ENCODE measurements at places on chromosomes 6 and 20.
A peak's percentile ranks its signal among the peaks of the same experiment; 100 is the strongest.

- DNase-seq: no peak
Observed at GRCh38 chr6:157108923-157109322, 214.4 kb downstream of the TMEM242 start.

GRCh38 chr6:30747902-30748769, 3.8 kb upstream of the IER3 start:
- DNase-seq: no peak

- no peak for DNase-seq
Observed at GRCh38 chr6:56637640-56638039, 5.0 kb downstream of the DST start.

GRCh38 chr20:53943522-53944291, 126.7 kb downstream of the BCAS1 start:
- no peak for DNase-seq

GRCh38 chr6:105121981-105122380, 57.8 kb downstream of the POPDC3 start:
- no peak for DNase-seq

DNA sequence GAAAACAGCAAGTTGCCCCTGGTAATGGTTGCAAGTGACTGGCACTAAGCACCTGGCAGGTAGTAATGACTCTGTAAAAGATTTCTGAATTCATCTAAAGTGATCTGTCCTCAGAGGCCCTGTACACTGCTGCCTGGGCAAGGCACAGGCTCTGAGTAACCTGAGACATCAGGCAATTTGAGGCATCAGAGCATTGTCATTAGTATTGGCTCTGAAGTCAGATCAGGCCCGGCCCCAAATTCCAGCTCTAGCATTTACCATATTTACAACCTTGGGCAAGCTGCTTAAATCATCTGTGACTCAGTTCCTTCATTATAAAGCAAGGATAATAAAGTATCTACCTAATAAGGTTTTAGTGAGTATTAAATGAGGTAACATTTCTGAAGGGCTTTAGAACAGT, 17.3 kb upstream of the TENT5A start:
- no peak for DNase-seq

GRCh38 chr6:141403103-141403502, 729.6 kb upstream of the GJE1 start:
- no peak for DNase-seq

GRCh38 chr20:43571771-43572170, 12.9 kb downstream of the SGK2 start:
- DNase-seq: no peak

DNA sequence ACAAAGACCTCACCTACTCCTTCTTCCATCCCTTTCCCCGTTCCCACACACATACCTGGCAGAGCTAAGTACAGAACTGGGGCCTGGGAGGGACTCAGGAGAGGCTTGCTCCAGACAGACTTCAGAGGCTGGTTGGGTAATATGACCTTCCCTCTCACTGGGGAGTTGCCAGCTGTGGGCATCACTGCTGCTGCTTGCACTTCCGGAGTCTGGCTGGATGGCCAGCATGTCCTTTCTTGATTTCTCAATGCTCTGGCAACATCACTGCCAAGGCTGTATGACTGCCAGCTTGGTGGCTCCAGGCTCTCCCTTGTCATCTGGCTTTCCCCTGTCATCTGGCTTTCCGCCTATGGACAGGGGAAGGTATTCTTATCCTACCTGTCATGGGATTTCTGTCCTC, 47.8 kb downstream of the CDH22 start:
- no peak for DNase-seq

DNA sequence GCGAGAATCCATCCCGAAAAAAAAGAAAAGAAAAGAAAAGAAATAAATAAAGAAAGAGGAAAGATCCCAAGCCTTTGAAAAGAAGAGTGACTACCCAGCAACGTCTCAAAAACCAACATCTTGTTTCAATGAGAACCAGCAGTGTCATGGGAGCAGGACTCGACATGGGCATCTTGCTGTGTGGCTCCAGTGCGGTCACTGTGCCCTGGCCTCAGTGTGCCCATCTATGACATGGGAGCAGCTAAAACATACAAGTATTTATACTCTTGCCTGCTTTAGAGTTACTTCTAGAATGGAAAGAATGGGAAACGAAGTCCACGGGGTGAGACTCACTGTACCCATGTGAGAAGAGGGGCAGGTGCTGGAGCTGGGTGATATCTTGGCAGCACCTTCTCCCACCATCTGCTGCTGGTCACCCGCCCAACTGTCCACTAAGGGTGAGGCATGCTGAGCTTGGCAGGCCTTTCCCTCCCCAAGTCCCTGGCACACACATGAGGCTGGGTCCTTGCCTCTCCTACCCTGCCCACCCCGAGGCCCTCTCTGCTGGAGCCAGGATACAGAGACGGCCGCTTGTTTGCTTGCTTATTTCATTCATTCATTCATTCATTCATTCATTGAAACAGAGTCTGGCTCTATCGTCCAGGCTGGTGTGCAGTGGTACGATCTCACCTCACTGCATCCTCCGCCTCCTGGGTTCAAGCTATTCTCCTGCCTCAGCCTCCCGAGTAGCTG, 77.7 kb downstream of the RIPOR3 start:
- DNase-seq: no peak

DNA sequence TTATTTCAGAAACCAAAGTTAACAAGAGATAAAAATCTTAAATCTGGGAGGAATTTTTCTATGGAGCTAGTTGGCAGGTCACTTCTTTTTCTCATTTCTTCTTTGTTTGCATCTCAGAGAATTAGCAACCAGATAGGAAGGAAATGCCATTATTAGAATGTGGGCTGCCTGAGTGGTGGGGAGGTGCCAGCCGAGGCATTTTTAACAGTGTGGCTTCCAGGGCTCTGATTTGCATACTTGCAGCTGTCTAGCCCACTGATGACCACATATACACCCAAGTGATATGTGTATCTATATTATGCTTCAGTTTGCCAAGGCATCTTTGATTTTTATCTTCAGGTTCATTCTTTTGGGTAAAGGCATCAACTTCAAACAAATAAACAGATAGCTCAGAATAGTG, 206.7 kb downstream of the CLIC5 start:
- DNase-seq: no peak

DNA sequence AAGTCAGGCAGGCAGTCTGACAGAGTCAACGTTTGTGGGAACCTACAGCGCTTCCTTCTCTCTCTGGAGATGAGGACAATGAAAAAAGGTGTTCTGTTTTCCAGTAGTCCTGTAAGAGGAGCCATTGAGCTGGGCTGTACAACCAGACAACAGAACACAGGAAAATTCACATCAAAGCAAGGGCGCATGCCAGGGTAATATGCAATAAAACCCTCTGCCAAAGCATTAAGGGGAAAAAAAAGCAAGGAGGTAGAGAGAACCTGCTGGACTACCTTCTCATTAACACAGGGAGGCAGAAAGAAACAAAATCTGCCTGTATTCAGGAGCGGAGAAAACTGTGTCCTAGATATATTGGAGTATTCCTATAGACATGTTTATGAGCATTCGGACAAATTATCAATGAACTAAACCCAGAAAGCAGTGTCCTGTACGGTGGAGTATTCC, 1.3 kb downstream of the RNF24 start:
- DNase-seq: no peak

DNA sequence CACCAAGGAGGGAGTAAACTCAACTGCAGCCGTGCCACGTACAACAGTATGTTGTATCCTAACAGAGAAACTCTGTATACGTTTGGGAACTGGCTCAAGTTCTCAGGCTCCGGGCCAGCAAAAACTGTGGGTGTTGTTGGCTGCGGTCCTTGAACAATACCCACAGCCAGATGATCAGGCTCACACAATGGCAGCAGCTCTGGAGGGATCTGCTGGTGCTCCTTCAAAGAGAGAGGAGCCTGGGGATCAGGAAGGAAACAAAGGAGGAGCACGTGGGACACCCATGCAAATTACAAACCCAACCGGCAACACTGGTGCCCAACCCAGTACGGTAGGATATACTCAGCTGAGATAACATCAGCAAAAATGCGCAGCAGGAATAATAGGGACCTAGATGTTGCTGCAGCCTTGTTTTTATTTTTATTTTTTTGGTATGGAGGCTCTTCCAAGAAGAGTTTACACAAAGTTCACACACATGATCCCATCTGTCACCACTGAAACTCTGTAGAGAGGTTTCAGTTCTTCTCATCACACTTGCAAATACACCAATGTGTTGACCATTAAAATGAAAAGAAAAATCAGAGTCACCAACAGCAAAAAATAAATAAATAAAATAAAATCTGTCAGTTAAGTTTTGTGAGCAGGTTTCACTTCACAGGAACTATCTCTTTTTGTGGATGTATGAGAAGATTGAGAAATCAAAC, 41.2 kb upstream of the PDE10A start:
- no peak for DNase-seq

GRCh38 chr20:54154439-54154838, 19.3 kb downstream of the CYP24A1 start:
- DNase-seq: no peak

DNA sequence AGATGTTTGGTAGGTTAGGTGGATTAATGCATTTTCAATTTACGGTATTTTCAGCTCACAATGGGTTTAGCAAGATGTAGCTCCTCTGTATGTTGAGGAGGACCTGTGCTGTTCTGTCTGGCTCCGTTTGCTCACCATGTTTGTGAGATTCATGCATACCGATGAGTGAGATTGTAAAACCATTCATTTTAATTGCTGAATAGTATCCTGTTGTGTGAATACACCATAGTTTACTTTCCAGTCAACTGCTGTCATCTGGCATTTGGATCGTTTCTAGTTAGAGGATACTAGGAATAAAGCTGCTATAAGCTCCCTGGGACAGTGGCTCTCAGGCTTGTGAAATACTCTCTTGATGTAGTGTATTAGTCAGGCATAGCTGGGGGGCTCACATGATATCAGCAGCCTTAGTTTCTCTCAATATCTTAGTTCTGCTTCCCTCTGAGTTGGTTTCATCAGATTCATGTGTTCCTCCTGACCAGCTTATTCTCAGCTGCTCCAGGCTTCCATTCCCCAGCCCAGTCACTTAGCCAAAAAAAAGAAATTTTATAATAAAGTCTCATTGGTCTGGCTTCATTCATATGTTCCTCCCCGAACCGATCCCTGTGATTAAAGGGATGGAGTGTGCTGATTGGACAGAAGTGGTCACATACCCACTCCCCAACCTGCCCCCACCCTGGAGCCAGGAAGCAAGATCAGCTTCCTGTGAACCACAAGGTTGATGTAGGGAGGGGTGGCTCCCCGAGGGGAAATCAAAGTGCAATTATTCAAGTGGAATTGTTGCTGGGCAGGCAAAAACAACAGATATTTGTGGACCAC, 10.9 kb upstream of the B4GALT5 start:
- DNase-seq: no peak

DNA sequence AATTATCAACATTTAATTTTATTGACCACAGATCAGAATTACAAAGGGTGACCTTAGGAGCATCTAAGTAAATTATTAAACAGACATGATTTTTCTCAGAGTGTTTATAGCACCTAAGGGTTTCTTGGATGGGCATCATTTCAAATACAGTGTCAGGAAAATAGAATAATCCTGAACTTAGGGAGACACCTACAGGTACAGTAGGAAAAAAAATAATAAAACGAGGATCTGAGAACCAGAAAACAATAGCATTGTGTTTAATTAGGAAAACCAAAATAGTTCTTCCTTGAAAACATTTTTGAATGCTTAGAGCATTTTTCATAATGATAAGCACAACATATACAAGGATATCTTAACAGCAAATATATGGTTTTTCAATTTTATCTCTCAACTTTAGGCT, 39.2 kb downstream of the MMUT start:
- DNase-seq: no peak

DNA sequence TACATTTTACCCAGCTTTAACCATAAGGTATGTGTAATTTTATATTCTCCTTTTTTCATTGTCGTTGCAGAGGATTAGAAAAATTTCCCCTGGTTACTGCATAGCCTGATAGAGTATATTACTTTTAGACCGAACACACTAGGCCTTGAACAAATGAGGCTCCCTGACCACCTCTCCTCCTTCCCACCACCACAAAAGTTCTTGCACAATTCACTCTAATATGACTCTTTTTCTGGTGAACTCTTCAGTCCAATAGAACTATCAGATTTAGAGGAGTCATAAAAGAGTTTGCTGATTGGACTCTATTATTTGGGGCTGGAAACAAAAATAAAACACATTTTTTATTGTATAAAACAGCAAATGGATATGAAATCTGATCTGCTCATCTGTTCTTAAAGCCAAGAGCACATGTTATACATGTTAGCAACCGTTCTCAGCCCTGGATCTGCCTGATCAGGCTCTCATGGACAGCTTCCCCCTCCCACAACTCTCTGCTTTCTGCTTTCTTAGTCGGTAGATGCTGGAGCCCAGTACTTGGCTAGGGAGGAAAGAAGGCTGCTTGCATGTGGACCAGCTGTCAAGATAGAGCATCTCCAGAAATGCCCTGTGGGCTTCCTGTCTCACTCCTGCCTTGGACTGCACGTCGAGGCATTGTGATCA, 83.5 kb downstream of the CD164 start:
- no peak for DNase-seq

GRCh38 chr6:113735491-113735890, 121.7 kb upstream of the MARCKS start:
- DNase-seq: no peak

- DNase-seq: no peak
Observed at GRCh38 chr20:2116170-2116940, 14.7 kb downstream of the STK35 start.

DNA sequence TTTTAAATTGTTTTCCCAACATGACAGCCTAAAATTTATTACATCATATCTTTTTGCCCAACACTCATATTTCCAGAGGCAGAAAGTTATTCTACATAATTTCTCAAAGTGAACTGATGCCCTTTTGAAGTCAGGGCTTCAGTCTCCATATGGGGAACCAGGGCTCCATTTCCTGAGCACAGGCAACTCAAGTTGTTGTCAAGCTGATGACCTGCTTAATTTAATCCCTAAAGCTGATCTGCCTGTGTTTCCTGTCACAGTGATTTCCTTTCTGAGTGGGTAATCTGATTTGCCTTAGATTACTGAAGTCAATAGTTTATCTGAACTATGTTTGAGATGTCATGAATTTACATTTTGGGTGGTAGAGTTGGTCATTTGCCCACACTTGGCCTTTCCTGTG, 932.1 kb upstream of the MANEA start:
- no peak for DNase-seq

- DNase-seq: no peak
Observed at GRCh38 chr6:11722805-11723631, 55.6 kb downstream of the ADTRP start.

DNA sequence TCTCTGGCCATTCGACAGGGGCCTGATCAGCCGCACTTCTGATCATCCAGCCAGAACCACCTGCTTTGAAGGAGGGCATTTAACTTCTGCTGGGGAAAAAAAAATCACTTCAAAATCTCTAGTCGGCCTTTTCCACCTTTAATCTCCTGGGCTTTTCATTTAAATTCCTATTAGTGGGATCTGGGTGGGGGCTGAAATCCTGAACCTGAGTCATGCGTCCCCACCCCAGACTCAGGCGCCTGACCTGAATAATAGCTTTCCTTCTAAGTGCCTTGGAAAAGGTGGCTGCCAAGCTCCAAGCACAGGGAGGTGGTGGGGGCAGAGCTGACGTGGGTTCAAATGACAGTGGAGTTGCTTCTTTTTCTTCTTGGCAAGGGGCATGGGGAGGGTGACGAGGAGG, 246.0 kb upstream of the EXOC2 start:
- DNase-seq: no peak

GRCh38 chr6:13261464-13261994, 66.8 kb downstream of the TBC1D7 start:
- DNase-seq: no peak

- DNase-seq: peak; percentile 39
Observed at GRCh38 chr6:130132286-130132701, 90.5 kb downstream of the SAMD3 start.

Measured in activated T-cell treated with anti-CD3 and anti-CD28 coated beads for 48 hours (primary cell).